ENCODE measurements at places on chromosomes 1 and 21.

GRCh38 chr1:242634732-242635131 is 110.2 kb upstream of the PLD5 start:
- no peak for DNase-seq

- no peak for DNase-seq
These were observed 13.5 kb upstream of the HJV start for GRCh38 chr1:146035048-146035423.

- no peak for DNase-seq
These were observed 10.8 kb downstream of the LY9 start for GRCh38 chr1:160806784-160807183.

DNA sequence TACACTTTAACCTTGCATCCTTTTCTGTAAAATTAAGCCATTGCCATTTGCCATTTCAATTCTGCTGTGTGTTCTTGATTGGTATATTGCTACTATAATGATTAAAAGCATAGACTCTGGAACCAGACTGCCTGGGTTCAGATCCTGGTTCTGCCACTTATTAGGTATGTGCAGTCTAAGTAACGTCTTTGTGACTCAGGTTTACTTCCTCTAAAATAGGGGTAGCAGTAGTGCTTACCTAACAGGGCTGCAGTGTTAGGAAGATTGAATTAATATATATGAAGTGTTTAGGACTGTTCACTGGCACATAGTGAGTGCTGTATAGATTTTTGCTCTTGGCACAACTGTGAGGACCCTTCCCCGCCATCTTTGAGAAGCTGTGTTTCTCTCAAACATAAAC is 4.4 kb downstream of the CDC42 start:
- DNase-seq = no peak

- no peak for DNase-seq
These were observed 1.7 kb upstream of the NEGR1 start for GRCh38 chr1:72284084-72284347.

DNA sequence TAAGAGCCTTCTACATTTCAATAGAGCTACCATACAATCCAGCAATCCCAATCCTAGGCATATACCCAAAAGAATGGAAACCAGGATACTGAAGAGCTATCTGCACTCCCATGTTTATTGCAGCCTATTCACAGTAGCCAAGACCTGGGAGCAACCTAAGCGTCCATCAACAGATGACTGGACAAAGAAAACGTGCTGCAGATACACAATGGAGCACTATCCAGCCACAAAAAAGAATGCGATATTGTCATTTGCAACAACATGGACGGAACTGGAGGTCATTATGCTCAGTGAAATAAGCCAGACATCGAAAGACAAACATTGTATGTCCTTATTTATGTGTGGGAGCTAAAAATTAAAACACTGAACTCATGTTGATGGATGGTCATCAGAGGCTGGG is 115.3 kb downstream of the HLCS start:
- DNase-seq = no peak

DNA sequence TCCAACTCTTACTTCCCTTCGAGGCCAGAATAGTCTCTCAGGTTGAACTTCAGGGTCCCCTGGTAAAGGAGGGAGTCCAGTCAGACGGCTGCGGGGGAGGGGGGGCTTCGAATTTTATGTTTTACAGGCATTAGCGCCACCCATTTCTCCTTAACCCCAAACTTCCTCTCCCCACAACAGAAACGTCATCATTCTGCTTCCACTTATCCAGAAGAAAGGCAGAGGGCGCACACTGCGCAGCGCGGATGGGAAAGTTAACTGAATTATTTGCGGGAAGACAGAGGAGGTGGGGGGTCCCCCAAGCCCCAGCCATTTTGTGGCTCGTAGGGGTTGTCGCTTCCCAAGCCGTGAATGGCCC is 529 bp upstream of the PRMT2 start:
- peak; percentile 50 for DNase-seq

GRCh38 chr1:11273595-11274234 is 717 bp downstream of the UBIAD1 start:
- no peak for DNase-seq

DNA sequence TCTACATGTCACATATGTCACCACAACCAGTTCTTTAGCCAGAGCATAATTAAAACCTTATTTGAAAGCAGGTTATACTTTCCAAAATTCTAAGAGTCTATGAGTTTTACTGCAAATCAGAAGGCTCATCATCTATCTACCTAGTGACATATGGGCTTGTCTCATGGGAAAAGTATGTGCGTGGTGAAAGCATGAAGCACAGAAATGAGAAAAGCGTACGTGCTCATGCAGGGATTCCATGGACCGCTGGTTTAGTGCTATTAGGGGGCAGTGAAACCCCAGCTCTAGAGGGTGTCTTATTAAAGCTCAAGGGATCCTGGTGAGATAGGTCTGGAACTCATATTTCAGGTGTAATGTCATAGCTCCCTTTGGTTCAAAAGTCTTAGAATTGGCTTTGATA is 50.2 kb downstream of the FAM163A start:
- DNase-seq = no peak

DNA sequence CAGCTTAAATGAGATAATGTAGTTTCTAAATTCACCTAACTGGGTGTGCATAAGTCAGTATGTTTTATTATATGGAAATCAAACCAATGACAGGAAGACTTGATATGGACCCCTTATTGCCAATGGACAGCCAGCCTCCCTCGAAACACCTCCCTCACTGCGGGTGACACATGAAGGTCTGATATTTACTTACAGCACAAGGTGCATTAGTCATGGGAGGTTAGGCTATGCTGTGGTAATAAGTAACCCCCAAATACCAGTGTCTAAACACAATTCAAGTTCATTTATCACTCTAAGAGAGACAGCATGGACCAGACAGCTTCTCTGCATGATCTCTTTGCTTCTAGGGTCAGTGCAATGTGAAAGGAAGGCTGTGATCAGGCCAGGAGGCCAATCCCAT is 126.0 kb upstream of the KCNJ6 start:
- no peak for DNase-seq

DNA sequence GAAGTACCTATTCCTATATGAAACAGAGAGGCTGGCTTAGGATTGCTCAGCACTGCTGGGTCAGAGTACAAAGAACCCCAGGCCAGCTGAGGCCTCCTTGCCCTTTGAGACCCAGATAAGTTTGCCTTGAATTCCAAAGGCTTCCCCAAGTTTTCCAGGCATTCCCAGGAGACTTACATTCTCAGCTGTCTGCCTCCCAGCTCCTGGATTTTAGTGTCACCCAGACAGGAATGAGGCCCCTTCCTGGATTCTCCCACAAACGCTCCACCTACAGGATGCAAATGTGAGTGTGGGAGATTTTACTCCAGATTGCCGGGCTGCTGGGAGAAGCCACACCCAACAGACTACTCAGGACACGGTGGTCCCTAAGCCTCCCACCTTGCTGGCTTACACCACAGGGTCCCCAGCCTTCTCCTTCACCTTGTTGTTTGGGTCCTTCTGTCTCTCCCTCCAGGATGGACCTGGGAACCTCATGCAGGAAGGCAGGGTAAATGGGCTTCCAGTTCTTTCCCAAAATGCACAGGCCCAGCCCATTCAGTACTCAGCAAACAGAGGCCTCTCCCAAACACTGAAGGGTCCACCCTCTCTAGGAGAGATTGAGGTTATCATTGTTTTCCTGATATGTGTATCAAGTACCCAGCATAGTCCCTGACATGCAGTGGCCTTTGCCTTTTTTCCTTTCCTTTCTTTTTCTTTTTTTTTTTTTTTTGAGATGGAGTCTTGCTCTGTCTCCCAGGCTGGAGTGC is 10.6 kb downstream of the RHBG start:
- no peak for DNase-seq

DNA sequence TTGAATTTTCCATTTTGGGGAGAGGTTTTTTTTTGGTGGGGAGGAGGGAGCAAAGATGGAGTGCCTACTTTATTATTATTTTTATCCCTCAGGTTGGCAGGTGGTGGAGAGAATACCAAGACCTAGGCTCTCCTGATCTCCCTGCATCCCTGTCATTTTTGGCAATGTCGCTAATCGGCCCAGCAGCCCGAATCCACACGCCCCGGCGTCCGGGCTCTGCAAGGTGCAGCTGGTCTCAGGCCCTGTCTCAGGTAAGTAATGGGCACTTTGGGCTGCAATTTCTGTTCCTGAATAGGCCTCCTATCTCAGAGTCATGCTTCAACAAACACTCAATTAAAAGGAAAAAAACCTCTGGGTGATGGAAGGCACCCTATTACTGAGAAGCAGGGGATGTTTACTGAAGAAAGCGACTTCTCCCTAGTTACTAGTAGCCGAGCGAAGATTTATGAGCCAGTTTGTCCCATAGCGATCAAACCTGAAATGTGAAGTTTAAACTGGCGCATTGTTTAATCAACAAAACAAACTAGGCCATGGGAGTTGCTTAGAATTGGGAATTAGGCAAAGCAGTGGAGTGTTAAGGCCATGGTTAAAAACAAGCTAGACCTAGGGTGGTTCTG is 137.8 kb downstream of the RWDD3 start:
- no peak for DNase-seq

GRCh38 chr1:112689196-112689841 is 14.9 kb downstream of the MOV10 start:
- DNase-seq = no peak

GRCh38 chr1:13543451-13544220 is 29.8 kb upstream of the LRRC38 start:
- peak; percentile 3 for DNase-seq

GRCh38 chr1:235628316-235629005 is 21.1 kb downstream of the GNG4 start:
- no peak for DNase-seq

All from GM04503 (cell line).